ENCODE measurements at places on chromosomes 4 and X. TPM values are rescaled to one million over a fixed set of nuclear protein-coding genes. Genes with fewer than 3 reads are reported as not detected.

DNA sequence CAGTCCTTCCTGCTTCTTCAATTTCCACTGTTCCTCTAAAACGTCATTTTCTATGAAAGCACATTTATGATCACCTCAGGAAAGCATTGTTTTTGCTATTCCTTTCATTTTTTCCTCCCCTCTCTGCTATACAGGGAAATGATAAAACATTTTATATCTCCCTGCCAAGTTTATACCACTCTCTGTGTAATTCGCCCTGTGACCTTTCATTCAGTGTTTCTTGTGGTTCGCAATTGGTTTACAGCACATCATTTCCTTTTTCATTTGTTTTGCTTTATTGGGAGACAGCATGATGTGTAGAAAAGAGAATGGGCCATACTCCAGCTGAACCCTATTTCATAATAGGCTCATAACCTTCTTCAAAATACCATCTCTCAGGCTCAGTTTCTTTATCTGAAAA is 99.9 kb upstream of the RAPGEF2 start:
- no peak for DNase-seq

The TMEM255A gene
- polyA plus RNA-seq, result 0.03 TPM

The RBMX gene
- polyA plus RNA-seq, result 138 TPM

The TMPRSS11F gene
- 3.1 TPM for polyA plus RNA-seq

- DNase-seq, result no peak
Measured at GRCh38 chr4:1711571-1712215, 426 bp downstream of the SLBP start.

- DNase-seq, result no peak
Measured at GRCh38 chr4:52861171-52861823, 820 bp upstream of the RASL11B start.

DNA sequence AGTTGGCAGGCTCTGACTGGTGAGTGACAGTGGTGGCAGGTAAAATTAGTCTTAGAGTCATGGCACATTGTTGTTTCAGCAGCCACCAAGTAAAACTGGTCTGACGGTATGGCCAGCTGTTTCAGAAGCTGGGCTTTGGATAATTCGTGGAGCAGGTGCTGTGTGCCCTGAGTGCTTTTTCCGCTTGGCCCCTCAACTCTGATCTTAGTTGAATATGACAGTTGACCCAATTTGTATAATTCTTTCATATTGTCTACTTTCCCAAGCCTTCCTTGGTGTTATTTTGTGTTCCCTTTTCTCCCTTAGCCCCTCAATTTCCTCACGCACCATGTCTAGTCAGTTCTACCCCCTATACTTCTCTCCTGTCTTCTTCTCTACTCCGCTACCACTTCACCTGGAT is 32.0 kb downstream of the CDS1 start:
- no peak for DNase-seq

The PCDH18 gene
- polyA plus RNA-seq, result 0.08 TPM

The MID2 gene
- polyA plus RNA-seq, result 9.6 TPM

GRCh38 chr4:70943114-70943513 is 40.9 kb downstream of the MOB1B start:
- DNase-seq, result no peak

- DNase-seq, result no peak
Measured at GRCh38 chr4:69781458-69782418, 21.3 kb upstream of the SULT1B1 start.

DNA sequence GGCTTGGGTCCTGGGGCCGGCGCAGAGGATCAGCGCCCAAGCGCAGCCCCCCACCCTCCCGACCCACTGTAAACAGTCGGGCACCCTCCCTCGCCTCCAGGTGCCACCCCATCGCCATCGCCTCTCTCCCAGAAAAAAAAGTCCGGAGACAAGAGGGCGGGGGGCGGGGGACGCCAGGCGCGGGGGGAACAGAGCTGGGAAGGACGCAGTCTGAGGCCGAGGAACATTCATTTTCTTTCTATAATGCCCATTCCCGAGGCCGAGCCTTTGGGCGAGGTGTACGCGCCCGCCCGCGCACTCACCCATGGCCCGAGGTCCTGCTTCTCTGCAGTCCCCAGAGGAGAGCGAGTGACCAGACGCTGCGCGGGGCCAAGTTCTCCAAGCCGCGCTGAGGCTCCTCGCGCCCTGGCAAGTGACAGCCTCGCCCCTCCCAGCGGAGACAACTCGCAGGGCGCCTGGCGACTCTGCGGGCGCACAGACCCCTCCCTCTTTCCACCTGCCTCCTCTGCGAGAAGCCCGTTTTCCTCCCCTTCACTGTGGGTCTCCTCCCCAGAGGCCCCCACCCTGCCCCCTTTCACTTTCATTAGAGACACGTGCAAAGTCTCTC is 63.5 kb upstream of the WDR17 start:
- no peak for DNase-seq

GRCh38 chrX:17976955-17977354 is 115.9 kb upstream of the RAI2 start:
- no peak for DNase-seq

GRCh38 chr4:41426539-41426938 is 111.4 kb upstream of the LIMCH1 start:
- no peak for DNase-seq

- no peak for DNase-seq
Measured at GRCh38 chr4:28402751-28403150, 1542.1 kb downstream of the STIM2 start.

The CAPN6 gene
- 0.06 TPM for polyA plus RNA-seq

The FSTL5 gene
- not detected for polyA plus RNA-seq

GRCh38 chr4:149047368-149047767 is 605.2 kb upstream of the NR3C2 start:
- DNase-seq, result no peak

DNA sequence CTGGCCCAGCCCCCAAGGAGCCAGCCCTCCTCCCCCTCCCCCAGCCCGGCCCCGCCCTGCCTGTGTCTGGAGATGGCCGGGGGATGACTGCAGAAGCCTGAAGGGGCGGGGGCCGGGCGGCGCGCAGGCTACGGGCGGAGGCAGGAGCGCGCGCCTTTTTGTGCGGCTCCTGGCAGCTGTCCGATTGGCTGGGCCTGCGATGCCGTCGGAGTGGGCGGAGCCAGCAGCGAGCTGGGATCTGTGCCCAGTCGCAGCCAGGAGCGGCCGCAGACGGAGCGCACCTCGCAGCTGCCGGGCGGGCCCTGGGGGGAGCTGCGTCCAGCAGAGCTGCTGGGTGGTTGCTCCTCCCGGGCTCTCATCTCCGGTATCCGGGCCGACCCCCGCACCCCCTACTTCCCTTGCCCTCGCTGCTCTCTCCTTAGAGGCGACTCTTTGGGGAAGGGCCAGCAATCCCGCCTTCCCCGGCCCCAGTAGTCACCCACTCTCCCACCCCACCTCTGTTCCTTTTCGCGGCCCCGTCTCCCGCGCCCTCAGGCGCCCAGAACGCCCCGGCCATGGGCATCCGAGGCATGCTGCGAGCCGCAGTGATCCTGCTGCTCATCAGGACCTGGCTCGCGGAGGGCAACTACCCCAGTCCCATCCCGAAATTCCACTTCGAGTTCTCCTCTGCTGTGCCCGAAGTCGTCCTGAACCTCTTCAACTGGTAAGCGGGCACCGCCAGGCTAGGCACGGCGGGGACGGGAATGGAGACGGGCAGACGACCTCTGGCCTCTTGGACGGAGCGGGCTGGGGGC is at the start of gene GABRQ:
Gene GABRQ, plus strand, starts transcription at position 247 of the 794 bp plus-strand sequence. Its CDS starts 308 bp downstream, at position 555.
- DNase-seq, result no peak

The ENOPH1 gene
- 29.4 TPM for polyA plus RNA-seq

DNA sequence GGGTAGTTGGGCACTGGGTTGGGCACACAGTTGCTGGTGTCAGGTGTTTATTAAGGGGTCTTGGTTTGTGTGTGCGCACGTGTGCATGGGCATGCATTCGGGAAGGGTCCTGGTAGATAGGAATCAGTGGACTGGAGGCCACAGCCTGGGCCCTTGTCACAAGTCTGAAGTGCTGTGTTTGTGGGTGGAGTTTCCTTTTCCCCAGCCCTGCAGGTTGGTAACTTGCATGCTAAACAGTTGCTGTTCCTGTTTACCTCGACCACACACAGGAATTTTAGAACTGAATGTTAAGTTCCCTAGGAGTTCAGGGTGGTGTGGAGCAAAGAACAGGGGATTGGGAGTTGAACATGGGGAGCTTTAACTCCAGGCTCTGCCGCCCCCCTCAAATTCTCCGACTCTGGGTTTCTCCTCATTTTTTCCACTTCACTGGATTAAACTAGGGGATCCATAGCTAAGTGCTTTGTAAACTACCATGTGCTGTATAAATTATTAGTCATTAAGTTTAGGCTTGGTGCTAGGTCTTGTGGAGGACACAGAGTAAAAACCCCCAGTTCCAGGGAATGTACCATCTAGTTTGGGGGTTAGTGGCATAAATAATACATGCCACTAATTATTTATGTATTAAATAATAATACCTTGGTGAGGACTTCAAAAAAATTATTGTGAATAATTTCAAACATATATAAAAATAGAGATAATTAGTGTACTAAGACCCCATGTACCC is 49.0 kb downstream of the STARD8 start:
- no peak for DNase-seq

GRCh38 chrX:121231566-121232358 is 184.4 kb downstream of the GLUD2 start:
- no peak for DNase-seq

DNA sequence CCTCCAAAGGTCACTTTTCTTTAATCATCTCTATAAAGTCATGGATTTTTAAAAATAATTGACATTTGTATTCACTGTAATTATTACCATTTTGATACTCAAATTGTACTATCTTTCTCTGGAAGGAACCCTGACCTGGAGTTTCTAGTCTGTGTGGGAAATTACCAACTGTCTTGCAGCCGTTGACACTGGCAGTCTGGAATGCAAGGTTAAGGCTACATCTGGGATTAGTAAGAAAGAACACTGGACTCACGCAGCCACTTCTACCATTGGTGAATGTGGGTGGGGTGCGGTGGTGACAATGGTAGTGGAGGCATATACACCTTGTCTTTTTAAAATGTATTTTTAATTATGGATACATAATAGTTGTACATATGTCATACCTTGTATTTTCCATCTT is 40.9 kb downstream of the EGF start:
- DNase-seq, result no peak

The TREX2 gene
- 0.31 TPM for polyA plus RNA-seq

GRCh38 chr4:171186700-171187099 is 626.5 kb upstream of the GALNTL6 start:
- DNase-seq, result no peak

- no peak for DNase-seq
Measured at GRCh38 chr4:141565379-141566089, 70.8 kb upstream of the IL15 start.

DNA sequence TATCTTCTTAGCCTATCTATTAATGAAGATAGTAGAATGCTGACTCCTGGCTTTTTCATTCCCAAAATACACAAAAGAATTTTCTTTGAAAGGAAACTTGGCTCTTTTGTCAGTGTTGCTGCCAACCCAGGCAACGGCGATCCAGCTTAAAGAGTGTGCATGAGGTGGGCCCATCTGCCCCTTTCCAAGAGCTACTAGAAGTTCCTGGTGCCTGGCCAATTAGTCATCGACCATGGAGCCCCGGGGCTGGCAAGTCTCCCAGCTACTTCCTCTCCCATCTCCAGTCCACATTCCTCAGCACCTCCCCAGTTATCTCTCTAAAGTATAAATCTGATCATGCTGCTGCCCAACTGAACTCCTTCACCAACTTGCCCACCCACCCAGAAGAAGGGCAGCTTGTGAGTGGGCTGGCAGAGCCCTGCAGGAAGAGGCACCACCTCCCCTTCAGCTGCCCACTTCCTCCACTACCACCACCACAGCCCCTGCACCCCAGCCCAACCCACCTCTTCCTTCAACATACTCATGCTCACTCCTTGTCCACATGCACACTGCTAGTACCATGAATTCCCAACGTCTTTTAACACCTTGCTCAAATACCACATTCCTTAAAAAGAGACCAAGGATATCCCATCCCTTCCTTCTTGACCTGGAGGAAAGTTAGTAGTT is 158.2 kb upstream of the MAP3K15 start:
- DNase-seq, result peak; percentile 66

The ADGRL3 gene
- polyA plus RNA-seq, result 0.55 TPM

The TEX13C gene
- polyA plus RNA-seq, result not detected

DNA sequence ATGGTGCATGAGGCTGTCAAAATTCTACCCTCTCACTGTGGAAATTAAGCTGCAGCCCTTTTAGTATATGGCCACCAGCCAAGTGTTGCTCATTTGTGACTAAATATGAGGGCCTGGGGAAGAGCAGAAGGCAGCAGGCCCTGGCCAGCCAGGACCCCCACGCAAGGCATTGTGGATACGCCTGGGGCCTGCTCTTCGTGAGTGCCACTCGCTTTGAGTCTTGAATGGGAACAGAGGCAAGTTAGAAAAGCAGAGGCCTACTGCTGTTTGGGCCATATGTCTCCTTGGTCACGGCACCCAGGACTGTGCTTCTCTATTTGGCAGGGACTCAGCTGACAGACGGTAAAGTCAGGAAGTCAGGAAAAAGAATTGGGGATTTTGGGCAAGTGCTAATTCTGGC is 10.9 kb downstream of the RTL5 start:
- DNase-seq, result no peak

GRCh38 chr4:16100833-16101232 is 17.0 kb upstream of the PROM1 start:
- DNase-seq, result no peak

GRCh38 chrX:83469551-83469950 is 38.5 kb upstream of the POU3F4 start:
- no peak for DNase-seq

GRCh38 chrX:287670-288069 is 6.5 kb downstream of the PLCXD1 start:
- no peak for DNase-seq

The ADGRA3 gene
- polyA plus RNA-seq, result 35.1 TPM

GRCh38 chr4:123524958-123525628 is 128.5 kb downstream of the SPRY1 start:
- DNase-seq, result no peak

The JAKMIP1 gene
- not detected for polyA plus RNA-seq

The PF4V1 gene
- not detected for polyA plus RNA-seq

- DNase-seq, result no peak
Measured at GRCh38 chr4:121180558-121180957, 16.4 kb upstream of the TNIP3 start.

The BEX5 gene
- polyA plus RNA-seq, result 1.8 TPM

- no peak for DNase-seq
Measured at GRCh38 chr4:172750910-172751309, 417.7 kb upstream of the GALNT7 start.

The TRAM1L1 gene
- polyA plus RNA-seq, result 1.5 TPM

GRCh38 chr4:167622481-167623240 is 388.4 kb upstream of the SPOCK3 start:
- peak; percentile 4 for DNase-seq

DNA sequence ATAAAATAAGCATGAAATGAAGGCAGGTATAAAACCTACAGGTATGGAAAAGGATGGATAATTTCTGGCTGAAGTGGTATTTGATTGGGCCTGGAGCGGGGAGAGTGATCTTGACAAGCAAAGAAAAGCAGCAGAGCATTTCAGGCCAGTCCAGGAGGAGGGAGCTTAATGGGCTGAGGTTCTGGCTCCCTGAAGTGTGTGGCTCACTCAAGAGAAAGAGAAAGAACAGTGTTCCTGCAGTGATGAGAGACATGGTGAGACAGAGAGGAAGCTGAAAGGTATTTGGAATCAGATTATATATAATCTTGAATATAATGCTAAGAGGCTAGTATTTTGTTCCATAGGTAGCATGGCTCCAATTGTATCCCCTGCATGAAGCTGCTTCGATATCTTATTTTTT is 153.5 kb downstream of the MGST2 start:
- DNase-seq, result no peak
